Gastroesophageal sphincter (tissue), 4 donors: ENCODE measurements at places on chromosomes 6 and 20. TPM values are rescaled to one million over a fixed set of nuclear protein-coding genes. Genes with fewer than 3 reads are reported as not detected.

DNA sequence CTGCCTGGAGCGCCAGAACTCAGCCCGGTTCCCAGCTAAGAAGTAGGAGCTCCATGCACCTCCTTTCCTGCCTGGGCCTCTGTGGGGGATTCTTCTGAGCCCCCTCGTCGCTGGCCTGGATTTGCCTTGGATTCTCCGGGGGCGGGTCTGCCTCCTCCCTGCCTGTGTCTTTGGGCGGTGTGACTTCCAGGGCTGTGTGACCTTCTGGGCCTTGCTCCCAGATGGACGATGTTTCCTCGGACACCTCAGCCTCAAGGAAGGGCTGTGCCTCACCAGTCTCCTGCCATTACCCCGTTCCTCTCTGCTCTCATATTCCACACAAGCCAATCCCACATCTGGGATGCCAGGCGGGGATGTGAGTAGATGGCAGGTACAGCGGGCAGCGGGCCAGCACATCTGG, 76.8 kb downstream of the ERMARD start:
- peaks cover 40% of the 10 kb centered on the region for H3K27me3 ChIP-seq
- H3K27ac ChIP-seq, result no peak overlapping the region
- no peak for ATAC-seq
- no peak overlapping the region for H3K4me3 ChIP-seq
- no peaks in the 10 kb centered on the region for H3K36me3 ChIP-seq

DNA sequence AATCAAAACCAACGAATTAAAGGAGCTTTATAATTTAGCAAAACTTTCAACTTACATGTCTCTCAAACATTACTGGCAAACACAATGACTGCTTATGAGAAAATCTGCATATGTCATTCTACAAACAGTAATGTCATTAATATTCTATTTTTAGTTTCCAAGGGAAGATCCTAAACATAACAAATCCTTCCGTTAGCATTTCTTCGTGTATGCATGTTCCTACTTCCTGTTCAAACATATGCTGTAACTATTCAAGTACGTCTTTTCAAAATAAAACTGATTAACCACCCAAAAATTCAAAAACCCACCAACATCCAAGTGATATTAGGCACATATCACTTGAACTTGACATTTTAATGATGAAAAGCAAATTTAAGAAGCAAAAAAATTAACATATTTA, 131.3 kb downstream of the HACE1 start:
- H3K27ac ChIP-seq, result no peak overlapping the region
- no peak overlapping the region for H3K4me3 ChIP-seq
- no peak for ATAC-seq
- H3K36me3 ChIP-seq, result no peaks in the 10 kb centered on the region

PNPLA1 gene
- total RNA-seq, result not detected

GRCh38 chr6:79797163-79797764, 150.1 kb downstream of the ELOVL4 start:
- ATAC-seq, result no peak
- H3K27me3 ChIP-seq, result no peaks in the 10 kb centered on the region
- no peaks in the 10 kb centered on the region for H3K36me3 ChIP-seq
- H3K27ac ChIP-seq, result no peak overlapping the region
- H3K4me1 ChIP-seq, result no peaks in the 10 kb centered on the region
- H3K4me3 ChIP-seq, result no peak overlapping the region

GRCh38 chr20:23438661-23439060, 824 bp upstream of the CSTL1 start:
- H3K4me3 ChIP-seq, result no peak overlapping the region
- no peak for ATAC-seq
- H3K27ac ChIP-seq, result no peak overlapping the region
- H3K4me1 ChIP-seq, result no peaks in the 10 kb centered on the region
- H3K36me3 ChIP-seq, result no peaks in the 10 kb centered on the region

DNA sequence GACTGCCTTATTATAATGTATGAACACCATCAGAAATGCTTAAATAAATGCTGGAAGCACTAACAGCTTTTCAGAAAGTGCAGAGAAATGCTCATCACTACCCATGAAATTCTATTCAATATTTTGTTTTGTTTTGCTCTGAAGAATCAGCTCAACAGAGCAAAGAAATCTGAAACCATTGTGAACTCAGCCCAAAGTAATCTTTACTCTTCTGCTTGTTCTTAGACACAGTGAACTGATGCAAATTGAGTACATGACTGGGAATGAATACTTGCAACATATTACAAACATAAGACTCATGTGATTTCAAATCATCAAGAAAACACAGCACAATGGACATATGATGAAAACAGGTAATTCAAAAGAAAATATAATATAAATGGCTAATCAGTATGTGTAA, 404.6 kb upstream of the OPRM1 start:
- H3K4me1 ChIP-seq, result no peaks in the 10 kb centered on the region
- ATAC-seq, result no peak
- no peaks in the 10 kb centered on the region for H3K27me3 ChIP-seq
- no peak overlapping the region for H3K27ac ChIP-seq

GRCh38 chr6:9914951-9915350, 499.9 kb downstream of the TFAP2A start:
- H3K4me3 ChIP-seq, result no peak overlapping the region
- no peaks in the 10 kb centered on the region for H3K36me3 ChIP-seq
- no peaks in the 10 kb centered on the region for H3K4me1 ChIP-seq
- ATAC-seq, result no peak
- H3K27me3 ChIP-seq, result no peaks in the 10 kb centered on the region

HRH3 gene
- total RNA-seq, result not detected

CDC40 gene
- total RNA-seq, result 11.8 TPM

DNA sequence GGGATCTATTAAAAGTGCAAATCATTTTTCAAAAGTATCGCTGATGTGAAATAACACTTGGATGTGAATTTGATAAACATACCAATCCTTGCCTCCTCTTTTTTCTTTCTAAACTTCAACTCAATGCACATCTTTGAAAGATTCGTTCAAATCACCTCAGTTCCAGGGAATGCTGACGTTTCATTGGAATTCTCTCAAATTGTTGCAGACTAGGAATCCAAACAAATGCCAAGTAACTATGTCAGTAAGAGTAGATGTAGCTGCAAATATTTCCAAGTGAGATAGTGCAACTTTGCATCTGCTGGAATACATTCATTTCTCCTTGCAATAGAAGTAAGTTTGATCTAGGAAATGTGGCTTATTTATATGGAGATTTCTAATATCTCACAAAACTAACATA, 220.7 kb downstream of the FUT9 start:
- H3K27me3 ChIP-seq, result no peaks in the 10 kb centered on the region
- no peak for ATAC-seq
- H3K4me1 ChIP-seq, result no peaks in the 10 kb centered on the region
- no peak overlapping the region for H3K4me3 ChIP-seq
